M059J (cell line): ENCODE measurements at places on chromosomes 7 and 10. TPM values are rescaled to one million over a fixed set of nuclear protein-coding genes. Genes with fewer than 3 reads are reported as not detected.

- DNase-seq, result no peak
Measured at GRCh38 chr7:36151921-36152755, 916 bp upstream of the EEPD1 start.

DNA sequence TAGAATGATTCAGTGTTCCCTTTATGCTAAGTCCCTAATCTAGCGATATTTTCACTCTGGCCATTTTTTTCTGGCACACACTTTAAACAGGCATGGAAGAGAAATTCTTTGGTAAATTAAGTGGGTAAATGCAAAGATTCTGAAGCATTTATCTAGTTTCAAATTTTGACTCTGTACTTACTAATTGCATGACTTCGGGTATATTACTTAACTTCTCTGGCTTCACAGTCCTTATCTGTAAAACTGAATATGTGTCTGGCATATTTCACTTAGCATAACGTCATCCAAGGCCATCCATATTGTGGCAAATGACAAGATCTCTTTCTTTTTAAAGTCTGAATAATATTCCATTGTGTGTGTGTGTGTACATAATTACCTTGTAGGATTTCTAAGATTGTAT lies 114.5 kb downstream of the MBL2 start:
- no peak for DNase-seq

DNA sequence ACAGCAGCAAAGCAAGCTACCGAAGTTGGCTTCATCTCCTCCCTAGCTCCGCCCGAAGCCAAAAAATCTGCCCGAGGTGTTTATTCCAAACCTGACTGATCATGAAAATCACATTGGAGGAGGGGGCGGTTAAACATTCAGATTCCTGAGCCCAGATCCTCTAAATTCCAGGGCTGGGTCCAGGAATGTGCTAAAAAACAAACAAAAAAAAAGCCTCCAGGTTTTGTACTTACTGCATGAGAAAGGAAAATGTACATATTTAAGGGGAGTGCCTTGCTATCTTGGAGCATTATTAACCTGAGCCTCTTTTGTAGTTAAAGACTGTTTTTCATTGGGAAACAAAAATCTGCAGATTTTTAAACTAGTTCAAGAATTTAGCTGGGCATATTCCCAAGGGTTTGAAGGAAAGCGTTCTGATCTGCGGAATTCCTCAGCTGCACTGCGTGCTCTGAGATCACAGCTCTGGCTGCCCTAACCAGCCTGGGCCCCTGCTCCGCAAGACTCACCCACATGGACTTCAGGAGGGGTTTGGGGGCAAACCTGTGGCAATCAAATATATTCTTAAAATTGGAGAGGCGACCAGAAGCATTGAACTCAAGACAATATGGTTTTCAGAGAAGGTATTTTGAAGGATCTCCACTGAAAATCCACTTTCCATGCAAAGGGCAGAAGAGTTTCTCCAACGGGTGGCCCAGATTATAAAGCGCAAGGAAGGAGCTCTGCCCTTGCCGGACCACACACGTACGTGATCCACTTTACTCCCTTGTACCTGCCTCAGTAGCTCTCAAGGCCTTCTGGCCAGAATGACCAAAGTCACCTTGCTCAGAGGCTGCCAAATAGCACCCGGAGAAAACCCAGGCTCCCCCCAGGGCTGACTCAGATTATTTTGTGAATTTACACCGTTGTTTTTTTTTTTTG lies 10.0 kb upstream of the TNS3 start:
- peak; percentile 86 for DNase-seq

GRCh38 chr7:18574235-18574540 lies 78.6 kb downstream of the HDAC9 start:
- no peak for DNase-seq

GRCh38 chr10:97174276-97174775 lies 11.4 kb downstream of the SLIT1 start:
- DNase-seq, result no peak

GRCh38 chr7:644381-645305 lies 81.9 kb upstream of the DNAAF5 start:
- DNase-seq, result no peak

- no peak for DNase-seq
Measured at GRCh38 chr10:90905925-90906324, 15.0 kb downstream of the ANKRD1 start.

NAPEPLD gene
- 6.8 and 7.5 TPM in 2 replicates for total RNA-seq

ANKMY2 gene
- total RNA-seq, result 34.8 and 39.2 TPM in 2 replicates
